ENCODE measurements at places on chromosomes 1 and 21.
A peak's percentile ranks its signal among the peaks of the same experiment; 100 is the strongest.

DNA sequence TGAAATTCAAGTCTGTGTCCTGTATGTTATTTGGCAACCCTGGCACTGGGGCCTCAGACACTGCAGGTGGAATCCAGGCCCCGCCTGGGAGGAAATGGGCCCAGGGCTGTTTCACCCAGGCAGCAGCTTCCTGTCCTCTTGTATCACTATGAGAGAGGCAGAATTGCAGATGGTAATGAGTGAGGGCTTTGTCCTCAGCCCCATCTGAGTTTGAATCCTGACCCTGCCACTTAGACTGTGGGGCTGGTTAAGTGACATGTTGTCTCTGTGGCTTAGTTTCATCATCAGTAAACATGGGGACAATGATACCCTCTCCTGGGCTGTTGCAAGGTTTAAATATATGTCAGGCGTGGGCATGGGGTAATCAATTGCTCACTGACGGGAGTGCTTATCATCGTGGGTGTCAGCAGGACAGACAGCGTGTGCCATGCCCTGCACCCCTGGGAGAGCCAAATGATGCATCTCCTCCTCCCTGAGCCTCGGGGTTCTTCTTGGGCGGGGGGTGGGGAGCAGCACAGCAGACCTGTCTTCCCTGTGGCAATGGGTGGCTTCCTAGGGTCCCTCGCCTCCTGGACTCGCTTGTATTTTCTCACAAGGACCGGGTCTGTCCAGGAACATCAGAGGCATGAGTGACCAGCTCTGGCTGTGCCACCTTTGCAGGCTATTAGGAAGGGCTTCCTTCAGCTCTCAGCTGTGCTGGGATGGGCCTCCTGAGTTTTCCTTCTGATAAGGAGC is 42.1 kb downstream of the ARHGEF10L start:
- no peak for DNase-seq

- no peak for DNase-seq
Observed at GRCh38 chr21:35593000-35593502, 467.3 kb downstream of the SETD4 start.

DNA sequence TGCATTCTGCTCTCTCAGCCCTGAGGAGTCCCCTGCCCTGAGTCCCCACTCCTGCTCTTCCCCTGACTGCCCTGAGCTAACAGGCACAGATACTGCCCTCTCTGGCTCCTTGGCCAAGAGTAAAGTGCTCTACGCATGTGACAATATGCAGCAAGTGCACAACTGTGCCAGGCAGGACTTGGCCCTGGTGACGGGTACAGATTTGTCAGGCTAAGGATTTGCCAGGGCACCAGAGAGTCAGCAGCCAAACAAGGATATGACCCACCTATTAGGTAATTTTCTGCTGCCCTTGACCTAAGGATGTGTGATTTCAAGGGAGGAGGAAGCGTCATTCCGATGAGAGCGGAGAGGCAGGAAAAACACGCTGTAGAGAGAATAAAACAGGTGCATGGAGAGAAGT is 339.0 kb downstream of the PTPRU start:
- DNase-seq: no peak

- no peak for DNase-seq
Observed at GRCh38 chr1:194309269-194309668, 1122.9 kb upstream of the B3GALT2 start.

GRCh38 chr21:33058957-33059356 is 11.0 kb upstream of the OLIG1 start:
- no peak for DNase-seq

GRCh38 chr1:45802343-45803298 is 791 bp upstream of the MAST2 start:
- DNase-seq: peak; percentile 20

- no peak for DNase-seq
Observed at GRCh38 chr1:114107474-114108435, 45.9 kb downstream of the SYT6 start.

GRCh38 chr1:153495536-153495935 is 35.1 kb upstream of the S100A7 start:
- no peak for DNase-seq

DNA sequence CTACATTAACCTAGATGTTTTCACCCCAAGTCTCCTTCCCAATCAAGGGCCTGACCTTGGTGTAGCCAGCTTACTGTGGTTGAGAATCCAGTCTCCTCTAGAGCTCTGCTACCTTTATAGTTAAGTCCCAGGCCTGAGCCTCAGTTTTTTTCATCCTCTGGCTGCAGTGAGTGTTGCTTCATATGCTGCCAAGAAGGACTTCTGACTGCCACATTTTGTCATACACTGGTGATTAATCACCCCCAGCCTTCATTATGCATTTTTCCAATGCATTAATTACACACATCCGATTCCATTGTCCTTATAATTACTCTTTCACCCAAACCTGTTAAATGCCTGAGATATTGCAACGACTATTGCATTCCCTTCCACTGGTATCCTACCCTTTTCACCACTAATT is 66.3 kb upstream of the FGGY start:
- DNase-seq: no peak

- DNase-seq: no peak
Observed at GRCh38 chr1:175390522-175391254, 198.1 kb upstream of the KIAA0040 start.

DNA sequence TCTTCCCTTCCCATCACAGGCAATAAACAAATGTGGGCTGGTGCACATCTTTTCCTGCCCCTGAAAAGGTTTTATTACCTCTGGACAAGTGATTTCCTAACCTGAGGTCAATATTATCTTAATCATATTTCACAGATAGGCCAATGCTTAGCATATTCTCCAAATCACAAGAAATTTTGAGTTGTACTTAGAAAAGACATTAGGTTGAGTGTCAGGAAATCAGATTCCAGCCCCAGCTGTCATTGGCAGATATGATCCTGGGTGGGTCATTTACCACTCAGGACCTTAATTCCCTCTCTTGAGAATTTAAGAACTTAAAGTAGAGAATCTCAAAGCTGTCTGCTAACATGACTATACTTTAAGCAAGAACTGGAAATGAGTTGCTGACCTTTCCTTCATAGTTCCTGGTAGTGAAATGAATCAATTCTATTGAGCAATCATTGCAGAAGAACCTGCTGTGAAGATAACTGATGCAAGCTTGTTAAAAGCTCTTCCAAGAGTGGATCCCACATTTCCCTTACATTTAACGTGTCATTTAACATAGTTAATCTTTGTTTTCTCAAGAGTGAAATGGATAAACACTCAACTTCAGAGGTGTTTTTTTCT is 46.4 kb upstream of the CR2 start:
- no peak for DNase-seq

- DNase-seq: no peak
Observed at GRCh38 chr1:23163395-23163794, 5.3 kb downstream of the LUZP1 start.

DNA sequence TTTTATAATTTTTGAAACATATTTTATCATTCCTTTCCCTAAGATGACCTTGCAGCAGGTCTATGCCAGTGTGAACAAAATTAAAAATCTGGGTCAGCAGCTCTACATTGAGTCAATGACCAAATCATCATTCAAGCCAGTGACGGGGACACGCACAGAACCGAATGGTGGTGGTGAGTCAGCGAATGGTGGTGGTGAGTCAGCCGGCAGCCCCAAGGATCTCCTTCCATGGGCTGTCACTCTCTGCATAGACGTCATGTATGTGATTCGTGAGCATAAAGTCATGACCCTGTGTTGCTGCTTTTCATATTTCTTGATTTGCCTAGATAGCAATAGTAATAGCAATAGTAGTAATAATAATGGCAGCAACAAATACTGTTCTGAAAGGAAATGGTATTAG is 26.3 kb downstream of the PER3 start:
- peak; percentile 26 for DNase-seq

- no peak for DNase-seq
Observed at GRCh38 chr1:56644919-56645676, at the start of gene PRKAA2. TSS of gene PRKAA2 (plus strand) at chr1:56645314. CDS start at chr1:56645388, 74 bp downstream.

DNA sequence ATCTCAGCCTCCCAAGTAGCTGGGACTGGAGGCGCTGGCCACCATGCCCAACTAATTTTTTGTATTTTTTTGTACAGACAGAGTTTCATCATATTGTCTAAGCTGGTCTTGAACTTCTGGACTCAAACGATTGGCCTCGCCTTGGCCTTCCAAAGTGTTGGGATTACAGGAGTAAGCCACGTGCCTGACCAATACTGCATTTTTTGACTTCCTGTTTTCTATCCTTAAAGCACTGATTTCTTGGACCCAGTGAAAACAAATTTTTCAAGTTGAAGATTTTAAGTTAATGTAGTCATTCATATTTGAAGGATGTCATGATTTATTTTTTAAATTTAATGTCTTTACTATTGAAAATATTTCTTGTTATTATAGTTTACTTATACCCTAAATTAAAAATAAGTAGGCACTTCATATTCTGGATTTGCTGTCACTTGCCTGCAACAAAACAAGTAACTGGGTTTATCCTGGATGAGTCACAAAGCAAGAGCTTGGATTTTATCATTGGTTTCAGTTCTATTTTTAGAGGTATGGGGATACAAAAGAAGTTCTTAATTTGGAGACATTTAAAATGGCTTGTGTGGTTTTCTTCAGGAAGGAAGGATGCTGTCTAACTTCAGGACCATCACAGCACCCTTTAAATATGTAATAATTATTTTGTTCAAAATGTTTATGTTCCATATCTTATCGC is 2.2 kb upstream of the VPS45 start:
- DNase-seq: no peak

DNA sequence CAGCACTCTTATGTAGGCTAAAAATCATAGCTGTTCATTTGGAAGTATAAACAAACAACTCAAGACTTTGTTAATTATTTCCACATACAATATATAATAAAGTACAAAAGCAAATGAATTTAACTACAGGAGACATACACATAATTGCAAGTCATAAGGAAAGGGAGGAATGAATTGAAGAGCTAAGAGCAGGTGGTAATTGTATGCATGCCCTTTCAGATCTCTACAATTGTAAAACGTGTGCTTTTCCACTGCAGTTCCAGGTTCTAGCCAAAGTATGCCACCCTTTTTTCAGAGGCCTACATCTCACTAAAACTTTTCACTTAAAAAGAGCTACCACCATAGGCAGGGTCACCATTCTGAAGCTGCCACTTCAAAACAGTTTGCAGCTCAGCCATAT is 42.8 kb upstream of the HP1BP3 start:
- DNase-seq: no peak

DNA sequence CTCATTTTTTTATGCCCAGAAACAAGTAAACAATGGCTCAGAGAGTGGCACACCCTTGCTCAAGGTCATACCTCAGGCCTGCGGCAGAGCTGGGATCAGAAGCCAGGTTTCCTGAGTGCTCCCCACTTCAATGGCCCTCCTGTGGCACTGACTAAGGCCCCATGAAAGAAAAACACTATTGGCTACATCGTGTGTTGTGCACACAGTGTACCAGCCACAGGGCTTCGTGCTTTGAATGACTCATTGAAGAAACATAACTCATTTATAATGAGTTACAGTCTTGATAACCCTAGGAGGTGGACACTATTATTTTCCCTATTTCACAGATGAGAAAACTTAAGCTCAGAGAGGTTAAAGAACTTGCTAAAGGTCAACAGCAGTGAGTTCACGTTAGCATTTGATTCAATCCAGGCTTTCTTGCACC is 91.2 kb downstream of the TRABD2B start:
- no peak for DNase-seq

- DNase-seq: no peak
Observed at GRCh38 chr1:94038511-94038910, 82.4 kb downstream of the ABCA4 start.

DNA sequence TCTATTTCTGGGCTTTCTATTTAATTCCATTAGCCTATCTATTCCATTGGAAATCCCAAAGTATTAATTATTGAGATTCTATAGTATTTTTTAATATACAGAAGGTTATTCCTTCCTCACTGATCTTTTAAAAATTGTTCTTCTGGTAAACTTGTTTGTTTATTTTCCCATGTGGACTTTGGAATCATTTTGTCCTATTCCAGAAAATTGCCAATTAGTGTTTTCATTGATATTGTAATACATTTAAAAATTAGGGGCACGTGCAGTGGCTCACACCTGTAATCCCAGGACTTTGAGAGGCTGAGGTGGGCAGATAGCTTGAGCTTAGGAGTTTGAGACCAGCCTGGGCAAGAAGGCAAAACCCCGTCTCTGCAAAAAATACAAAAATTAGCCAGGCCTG is 8.4 kb upstream of the TLCD4 start:
- no peak for DNase-seq

- DNase-seq: no peak
Observed at GRCh38 chr1:229199261-229200243, 71.4 kb upstream of the RAB4A start.

- DNase-seq: no peak
Observed at GRCh38 chr1:162753998-162754585, 36.4 kb upstream of the HSD17B7 start.

DNA sequence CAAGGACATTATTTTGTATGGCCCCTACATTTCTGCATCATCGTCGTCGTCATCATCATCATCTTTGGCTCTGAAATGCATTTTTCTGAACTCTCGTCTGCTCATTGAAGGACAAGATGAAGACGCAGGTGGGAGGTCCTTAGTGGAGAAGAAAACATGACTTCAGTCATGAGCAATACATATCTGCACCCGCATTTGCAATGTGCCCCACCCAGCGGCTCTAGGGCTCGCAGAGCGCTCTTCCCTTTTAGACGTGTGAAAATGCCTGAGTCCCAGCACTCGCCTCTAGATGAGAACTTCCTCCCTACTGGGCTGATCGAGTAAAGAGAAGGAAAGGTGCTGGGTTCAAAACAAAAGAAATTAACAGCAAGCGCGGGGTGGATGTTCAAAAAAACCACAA is 10.1 kb downstream of the C1orf174 start:
- no peak for DNase-seq

DNA sequence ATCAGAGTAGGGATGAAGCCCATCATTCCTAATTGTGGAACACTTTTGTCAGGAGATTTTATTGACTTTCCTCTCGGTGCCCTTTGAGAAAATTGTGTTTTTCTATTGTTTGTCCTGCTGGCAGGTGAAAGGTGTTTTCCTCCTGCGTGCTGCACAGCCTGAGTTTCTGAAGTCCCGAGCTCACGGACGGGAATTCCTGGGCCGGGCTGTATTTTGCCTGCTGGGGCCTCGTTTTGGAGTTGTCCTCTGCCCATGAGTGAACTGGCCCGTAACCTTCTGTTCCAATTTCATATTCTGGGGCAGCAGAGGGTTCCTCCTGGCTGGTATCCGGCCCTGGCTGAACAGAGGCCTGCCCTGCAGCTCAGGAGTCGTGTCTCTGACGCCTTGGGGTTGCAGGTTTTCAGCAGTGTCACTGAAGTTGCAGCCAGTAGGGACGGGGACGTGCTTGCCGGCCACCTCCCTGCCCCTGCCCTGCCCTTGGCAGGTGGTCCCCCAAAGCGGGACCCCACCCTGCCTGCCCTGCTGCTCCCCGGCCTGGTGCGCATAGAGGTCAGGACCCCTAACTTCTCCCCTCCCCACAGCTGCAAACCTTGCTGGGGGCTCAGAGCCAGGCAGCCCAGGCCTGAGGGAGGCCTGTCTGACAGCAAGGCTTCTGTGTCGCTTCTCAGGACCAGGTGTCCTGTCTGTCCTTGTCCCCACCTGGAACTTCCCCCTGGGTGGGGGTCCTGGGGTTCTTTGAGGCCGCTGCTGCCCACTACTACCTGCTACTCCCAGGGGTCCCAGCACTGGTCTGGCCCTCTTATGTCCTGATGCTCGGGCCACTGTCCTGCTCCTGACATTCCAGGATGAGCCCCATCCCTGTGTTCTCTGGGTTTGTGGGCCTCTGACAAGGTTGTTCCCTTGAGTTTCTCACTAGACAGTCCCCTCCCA is 49.0 kb downstream of the SLX9 start:
- no peak for DNase-seq

Data from stimulated activated CD8-positive, alpha-beta memory T cell treated with anti-CD3 and anti-CD28 coated beads, Interleukin-7, amount 100 ng/mL, for 48 hours (primary cell).